BE2C (cell line): ENCODE measurements at places on chromosomes 3 and 15.

DNA sequence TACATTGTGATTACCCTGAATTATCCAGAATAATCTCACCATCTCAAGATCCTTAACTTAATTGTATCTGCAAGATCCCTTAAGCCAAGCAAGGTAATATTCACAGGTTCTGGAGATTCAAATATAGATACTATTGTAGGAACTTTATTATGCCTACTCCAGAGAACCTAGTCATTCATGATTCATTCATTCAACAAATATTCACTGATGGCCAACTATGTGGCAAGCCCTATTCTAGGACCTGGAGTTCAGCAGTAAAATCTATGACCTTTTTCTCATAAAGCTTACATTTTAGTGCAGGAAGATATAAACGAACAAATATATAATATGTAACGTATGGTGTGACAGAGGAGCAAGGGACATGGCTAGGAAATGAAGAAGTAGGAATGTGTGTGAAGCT lies 49.6 kb downstream of the ISL2 start:
- no peak for DNase-seq

DNA sequence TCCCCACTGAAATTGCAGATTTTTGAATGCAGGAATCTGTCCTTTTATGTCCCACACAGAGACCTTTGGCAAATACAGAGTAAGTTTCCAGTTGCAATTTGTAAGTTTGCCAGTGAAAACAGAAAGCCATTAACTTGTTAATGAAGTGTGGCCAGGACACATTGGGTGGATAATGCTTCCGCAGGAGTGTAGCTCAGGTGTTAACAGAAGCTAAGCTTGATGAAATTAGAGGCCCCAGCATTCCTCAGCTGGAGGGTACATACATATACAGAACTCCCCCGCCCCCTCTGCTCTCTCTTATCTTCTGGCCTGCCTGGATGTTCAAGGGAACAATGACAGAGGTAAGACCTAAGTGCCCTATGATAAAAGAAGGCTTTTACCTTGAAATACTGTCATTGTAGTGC lies 8.1 kb upstream of the LRRC2 start:
- DNase-seq, result no peak

DNA sequence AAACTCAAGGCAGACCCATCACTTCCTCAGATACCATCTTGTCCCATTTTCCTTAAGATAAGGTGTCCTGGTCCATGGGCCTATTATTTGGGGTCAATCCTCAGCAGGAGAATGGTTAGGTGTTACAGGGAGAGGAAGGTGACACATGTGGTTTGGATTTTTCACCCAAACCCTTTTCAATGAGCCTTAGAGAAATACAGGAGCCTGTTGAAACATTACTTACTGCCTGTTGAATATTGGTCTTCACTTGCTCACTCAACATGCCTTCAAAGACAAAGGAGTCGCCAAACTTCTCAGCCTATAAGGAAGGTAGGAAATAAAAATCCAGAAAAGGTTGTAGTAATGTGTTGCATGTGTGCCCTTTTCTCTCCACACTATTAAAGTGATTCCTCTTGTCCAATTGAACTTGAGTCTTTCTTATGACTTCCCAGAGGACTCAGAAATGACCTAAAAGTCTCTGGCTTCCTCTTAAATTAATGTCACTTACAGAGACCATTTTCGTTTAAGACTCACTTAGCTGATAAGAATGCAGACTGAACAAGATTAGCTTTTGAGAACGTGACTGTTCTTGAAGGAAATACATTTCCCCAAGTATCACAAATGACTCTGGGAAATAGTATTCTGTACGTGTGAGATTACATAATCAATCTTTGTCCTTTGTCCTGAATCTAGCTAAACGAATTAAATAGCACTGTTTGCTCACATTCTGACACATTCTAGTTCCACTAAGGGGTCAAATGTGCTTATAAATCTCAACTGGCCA lies 17.8 kb downstream of the SUMF1 start:
- DNase-seq, result no peak

DNA sequence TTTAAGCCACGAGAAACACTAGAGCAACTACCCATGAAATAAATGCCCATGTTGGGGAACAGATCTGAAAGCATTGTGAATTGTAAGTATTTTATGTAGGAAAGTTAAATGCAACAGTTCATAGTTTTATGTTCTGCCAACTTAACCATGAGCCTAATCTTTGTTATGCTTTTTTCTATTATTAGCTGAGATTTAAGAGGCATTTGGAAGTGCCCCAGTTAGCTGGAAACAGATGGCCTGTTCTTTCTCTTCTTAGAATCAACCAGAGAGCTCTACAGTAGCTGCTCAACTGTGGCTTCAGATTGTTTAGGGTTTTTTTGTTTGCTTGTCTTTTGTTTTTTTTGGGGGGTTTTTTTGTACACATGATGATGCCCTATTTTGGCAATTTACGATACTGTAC lies 284.4 kb downstream of the KCNH8 start:
- DNase-seq, result no peak

- DNase-seq, result no peak
These were observed 75.8 kb upstream of the LEKR1 start for GRCh38 chr3:156750191-156750873.

GRCh38 chr15:44813231-44813630 lies 76.9 kb downstream of the TRIM69 start:
- no peak for DNase-seq

GRCh38 chr3:51621091-51621892 lies 49.8 kb upstream of the TEX264 start:
- no peak for DNase-seq

DNA sequence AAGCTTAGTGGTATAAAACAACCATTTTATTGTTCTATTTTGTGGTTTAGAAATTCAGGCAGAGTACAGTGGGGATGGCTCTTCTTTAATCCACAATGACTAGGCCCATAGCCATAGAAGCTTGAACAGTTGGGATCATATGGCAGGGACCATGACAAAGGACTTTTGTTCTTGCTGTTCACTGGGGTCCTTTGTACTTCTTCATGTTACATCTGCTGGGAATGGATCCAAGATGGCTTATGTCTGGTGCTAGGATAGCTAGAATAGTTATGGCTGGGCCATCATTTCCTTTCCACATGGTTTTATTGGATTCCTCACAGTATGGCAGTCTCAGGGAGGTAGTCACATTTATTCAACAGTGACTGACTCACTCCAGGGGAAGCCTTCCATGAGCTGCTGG lies 427.9 kb upstream of the AGTR1 start:
- no peak for DNase-seq

DNA sequence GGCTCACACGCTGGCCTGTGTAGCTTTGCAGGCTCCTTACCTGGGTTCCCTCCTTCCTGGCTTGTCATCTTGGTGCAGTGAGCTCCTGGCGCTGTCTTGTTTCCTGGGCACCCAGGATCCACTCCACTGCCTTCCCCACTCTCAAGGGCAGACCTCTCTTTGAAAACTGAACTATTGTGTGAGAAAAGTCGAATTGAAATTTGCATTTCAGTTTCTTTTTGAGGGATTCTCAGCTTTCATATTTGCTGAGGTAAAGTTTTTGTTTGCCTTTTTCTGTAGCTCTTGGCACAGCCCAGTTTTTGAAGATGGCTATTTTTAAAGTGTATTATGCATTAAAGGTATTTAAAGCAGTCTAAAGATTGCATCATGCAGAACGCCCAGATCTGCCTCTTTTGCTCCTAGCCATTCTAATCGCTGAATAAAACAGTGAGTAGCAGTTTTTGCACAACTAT lies 70.1 kb downstream of the CCK start:
- DNase-seq, result no peak

- DNase-seq, result no peak
These were observed 240.2 kb downstream of the UACA start for GRCh38 chr15:70523192-70523591.

DNA sequence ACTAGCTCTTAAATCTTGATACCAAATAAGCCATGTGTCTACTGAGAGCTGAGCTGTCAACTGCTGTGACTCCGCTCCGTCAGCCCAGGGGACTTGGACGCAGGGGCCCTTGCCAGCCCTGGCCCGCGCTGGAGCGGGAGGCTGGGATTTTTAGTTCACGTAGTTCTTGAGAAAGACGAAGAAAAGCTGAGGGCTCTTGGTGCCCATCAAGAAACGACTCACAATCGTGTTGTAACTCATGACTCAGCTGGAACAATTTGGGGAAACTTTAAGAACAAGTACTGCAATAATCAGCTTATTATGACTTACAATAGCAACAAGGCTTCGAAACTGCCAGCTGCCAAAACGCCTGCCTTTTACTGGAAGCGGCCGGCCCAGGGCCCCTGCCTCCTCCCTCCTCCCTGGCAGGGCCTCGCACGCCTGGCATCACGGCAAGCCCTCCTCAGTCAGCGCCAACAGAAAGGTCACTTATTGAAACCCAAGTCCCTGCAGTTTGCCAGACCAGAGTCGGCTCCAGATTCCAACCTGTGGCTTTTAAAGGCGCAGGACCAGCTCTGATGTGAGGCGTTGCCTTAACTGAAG lies 60.3 kb downstream of the RGMA start:
- peak; percentile 48 for DNase-seq
